Stimulated activated naive CD8-positive, alpha-beta T cell treated with anti-CD3 and anti-CD28 coated beads, Interleukin-15, Interleukin-2, amounts not matched to agents 100 U/mL and 50 U/mL, for 24 hours (primary cell): ENCODE measurements at places on chromosomes 11 and 22.

DNA sequence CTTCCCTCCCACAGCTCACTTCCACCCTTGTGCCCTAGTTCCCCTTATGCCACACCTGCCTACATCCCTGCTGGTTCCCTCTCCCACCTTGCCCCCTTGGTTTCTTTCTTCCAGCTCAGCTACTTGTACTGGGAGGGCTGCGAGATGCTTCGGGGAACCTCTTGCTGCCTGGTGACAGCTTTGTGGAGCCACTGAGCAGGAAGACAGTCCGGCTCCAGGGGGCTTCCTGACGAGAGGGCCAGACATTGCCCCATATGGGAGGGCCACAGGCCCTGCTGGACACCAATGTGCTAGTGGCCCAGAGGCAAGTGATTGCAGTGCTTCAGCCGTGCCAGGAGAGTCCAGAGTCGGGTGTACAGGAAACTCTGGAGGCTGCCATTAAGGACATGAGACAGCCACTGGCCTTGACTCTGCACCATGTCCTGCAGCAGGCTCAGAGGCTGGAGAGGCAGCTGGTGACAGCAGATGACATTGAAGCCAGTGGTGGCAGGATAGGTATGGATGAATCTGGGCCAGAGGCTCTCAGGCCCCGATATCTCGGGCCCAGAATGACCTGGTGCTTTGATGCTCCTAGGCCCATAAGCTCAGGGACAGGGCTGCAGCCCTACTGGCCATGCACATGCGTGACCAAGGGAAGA is 54.3 kb downstream of the BTG4 start:
- no peak for DNase-seq

DNA sequence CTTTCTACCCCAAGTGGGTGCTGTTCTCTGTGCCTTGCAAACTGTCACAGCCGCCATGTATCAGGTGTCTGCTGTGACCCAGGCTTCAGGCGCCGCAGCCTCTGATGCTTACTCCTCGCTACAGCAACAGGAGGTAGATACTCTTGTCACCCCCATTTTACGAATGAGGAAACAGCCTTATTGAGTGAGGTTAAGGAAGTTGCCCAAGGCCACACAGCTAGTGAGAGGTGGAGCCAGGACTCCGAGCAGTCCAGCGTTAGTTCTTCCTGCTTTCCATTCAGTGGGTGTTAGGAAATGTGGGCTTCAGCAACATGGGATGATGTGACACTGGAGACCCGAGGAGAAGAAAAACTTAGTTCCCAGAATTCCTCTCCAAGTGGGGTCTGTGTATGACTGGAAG is 14.3 kb downstream of the RNF215 start:
- no peak for DNase-seq

- no peak for DNase-seq
Measured at GRCh38 chr22:42158456-42159132, 28.0 kb upstream of the CYP2D6 start.

- no peak for DNase-seq
Measured at GRCh38 chr22:41368543-41369423, 13.0 kb upstream of the TEF start.

- DNase-seq, result no peak
Measured at GRCh38 chr11:66886671-66887221, 29.9 kb downstream of the LRFN4 start.

DNA sequence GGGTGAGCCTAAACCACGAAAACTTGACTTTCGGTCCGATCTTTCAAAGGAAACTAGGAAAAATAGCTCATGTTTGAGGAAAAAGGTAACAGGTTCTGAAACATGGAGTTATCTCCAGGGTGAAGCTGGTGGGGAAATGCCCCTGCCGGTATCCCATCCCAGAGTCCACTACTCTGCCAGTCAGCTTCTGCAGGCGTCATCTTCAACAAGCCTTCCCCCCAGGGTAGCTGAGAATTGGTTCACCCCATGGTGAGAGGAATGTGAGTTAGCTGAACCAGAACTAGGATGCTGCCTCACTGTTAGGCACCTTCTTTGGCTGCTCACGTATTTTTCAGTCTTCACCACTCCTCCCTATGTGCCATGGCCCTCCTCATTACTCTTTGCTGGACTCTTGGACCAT is 1.1 kb downstream of the GVQW3 start:
- no peak for DNase-seq

DNA sequence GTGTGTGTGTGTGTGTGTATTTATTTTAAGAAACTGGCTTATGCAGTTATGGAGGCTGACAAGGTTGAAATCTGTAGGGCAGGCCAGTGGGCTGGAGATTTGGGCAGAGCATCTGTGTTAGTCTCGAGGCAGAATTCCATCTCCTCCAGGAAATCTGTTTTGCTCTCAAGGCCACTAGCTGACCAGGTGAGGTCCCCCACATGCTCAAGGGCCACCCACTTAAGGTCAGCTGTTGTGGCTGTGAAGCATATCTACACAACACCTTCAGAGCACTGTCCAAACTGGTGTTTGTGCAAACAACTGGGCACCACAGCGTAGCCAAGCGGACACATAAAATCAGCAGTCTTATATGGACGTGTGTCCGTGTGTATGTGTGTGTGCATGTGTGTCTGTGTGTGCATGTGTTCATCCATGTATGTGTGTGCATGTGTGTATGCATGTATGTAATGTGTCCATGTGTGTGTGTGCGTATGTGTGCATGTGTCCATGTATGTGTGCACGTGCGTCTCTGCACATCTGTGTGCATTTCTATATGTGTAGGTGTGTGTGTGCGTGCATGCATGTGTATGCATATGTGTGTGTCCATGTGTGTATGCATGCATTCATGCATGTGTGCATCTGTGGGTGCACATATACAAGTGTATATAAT is 400.9 kb downstream of the BRD1 start:
- DNase-seq, result no peak

GRCh38 chr11:67022341-67022933 is 497 bp upstream of the SYT12 start:
- no peak for DNase-seq

DNA sequence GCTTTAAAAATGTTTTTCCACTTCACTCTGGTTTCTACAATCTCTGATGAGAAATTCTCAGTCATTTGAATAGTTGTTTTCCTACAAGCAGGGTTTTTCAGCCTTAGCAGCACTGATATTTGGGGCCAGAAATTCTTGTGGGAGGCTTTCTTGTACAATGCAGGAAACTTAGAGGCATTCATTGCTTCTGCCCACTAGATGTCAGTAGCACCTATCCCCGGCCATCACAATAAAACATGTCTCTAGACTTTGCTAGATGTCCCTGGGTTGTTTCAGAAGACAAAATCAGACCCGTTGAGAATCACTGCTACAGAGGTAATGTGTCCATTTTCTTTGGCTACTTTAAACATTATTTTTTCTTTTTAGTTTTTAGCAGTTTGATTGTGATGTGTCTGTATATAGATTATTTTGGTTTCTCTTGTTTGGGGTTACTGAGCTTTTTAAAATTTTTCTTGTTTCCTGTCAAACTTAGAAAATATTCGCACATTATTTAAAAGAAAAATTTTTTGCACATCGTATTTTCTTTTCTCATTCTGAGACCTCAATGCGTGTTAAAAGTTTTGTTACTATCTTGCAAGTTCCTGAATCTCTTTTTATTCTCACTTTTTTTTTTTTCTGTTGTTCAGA is 60.8 kb upstream of the CCDC179 start:
- peak; percentile 4 for DNase-seq

DNA sequence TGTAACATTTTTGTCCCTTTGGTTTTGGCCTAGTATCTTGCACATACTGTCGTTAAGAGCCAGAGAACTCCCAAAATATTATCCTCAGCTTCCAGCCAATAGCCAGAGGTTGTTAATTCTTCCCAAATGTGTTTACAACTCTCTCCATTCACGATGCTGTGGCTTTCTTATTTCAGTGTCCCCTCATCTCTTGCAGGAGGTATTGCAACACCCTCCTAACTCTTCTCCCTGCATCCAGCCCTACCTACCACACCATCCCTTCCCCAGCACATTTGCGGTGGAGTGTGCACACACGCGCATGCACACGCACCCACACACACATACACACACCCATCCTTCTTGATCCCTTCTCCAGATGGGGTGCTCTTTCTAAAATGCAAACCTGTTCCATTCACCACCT is 75.6 kb upstream of the LMO2 start:
- DNase-seq, result no peak

DNA sequence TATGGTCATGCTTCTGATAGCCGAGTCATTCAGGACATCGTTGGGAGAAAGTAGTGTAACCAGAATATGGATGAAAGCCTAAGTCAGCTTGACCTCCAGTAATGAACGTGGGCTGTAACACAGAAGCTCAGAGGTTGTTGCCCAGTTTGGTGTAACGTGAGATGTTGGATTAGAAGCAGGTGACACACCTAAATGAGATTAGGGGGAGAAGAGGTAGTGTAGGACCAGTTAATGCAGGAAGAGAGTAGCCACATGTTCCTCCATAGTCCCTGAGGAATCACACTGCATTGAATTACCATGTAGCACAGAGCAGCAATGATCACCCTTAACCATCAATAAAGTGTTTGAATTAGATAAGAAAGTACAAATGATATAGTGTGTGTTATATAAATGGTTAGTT is 20.4 kb downstream of the FBXO7 start:
- DNase-seq, result no peak

DNA sequence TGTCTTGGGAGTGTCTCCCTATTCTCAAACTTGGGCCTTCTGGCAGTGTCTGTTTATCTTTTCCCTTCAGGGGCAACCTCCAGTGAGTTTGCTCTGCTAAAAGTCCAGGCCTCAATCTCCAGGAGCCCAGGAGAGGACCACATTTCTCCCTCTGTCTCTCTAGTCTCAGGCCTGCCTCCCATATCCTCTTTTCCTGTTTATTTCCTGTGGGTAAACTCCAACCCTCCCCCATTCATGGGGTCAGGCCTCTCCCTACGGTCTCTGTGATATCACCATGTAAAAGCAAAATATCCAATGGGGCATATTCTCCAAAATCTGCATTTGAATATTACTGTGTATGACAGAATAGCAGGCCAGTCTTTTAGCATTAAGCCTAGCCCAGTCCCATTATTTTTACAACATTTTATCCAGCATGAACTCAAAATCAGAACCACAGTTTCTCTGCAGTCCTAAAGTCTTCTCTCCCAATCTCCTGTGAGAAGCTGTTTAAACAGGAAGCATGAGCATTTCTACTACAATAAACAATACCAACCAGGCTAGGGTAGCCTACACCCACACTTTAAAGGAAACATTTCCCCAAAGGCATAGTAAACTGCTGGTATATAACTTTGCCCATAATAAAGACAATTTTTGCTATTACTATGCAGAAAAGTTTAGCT is 18.0 kb upstream of the TMEM135 start:
- DNase-seq, result no peak

GRCh38 chr11:10349806-10350205 is 44.9 kb downstream of the ADM start:
- DNase-seq, result no peak

GRCh38 chr22:46688949-46689348 is 49.1 kb downstream of the CERK start:
- DNase-seq, result no peak

GRCh38 chr11:129643031-129643721 is 172.5 kb upstream of the TMEM45B start:
- DNase-seq, result peak; percentile 14

GRCh38 chr11:103338621-103339484 is 229.6 kb downstream of the DYNC2H1 start:
- no peak for DNase-seq

DNA sequence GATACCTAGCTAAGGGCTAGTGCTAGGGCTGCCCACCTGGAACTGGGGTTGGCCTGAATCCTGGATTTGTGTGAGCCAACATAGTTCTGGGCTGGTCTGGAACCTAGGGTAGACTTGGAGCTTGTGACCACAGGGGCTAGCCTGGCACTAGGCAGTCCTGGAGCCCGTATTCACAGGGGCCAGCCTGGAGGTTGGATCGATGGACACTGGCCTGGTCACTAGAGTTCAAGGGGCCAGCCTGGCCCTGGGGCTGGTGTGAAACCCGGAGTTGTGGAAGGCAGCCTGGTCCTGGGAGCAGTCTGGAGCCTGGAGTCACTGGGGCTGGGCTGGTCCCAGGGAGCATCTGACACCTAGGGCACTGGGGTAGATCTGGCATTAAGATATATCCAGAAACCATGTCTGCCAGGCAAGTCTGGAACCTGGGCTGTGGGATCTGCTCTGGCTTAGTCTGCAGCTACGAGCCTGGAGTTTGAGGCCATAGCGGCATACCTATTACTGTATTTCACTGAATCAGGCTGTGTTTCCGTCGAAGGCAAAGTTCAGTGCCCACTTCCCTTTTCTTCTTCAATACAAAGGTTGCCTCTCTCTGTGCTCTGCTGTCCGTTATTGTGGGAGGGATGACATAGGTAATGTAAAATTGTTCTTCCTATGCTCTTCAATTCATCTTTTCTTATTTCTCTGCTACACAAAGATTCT is 9.1 kb upstream of the GLYATL1B start:
- DNase-seq, result no peak

GRCh38 chr22:34903416-34903815 is 162.5 kb upstream of the ISX start:
- no peak for DNase-seq

DNA sequence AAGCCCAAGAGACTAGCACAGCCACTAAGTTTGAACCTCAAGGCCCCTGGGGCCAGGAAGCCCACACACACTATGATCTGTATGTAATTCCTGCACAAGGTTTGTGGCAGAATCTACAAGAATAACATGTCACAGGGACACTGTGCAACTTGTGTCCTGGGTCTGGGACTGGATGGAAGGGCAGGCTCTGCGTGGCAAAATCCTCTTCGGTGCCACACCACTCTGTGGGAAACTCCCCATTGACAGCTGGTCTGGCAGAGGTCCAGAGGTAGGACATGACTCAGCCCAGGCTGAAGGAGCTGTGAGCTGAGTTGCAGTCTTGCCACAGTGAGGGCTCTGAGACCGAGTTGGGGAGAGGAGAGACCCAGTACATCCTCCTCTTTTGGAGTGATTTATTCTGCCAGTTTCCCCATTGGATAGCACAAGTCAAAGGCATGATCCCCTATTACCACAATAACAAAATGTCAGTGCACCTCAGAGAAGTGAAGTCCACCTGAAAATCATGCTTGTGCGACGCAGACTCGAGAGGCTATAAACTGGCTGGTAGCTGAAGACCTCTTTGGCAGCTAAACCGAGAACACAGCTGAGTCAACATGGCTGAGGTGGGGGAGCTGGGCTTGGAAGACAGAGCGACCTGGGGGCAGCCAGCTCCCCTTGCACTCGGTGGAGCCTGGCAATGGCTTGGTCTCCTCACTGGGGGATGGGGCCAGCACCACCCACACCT is 23.3 kb upstream of the SERPIND1 start:
- DNase-seq, result peak; percentile 54
